ENCODE measurements at places on chromosomes 6 and 20.

GRCh38 chr6:6123803-6124202 lies 117.1 kb upstream of the NRN1 start:
- DNase-seq, result no peak

DNA sequence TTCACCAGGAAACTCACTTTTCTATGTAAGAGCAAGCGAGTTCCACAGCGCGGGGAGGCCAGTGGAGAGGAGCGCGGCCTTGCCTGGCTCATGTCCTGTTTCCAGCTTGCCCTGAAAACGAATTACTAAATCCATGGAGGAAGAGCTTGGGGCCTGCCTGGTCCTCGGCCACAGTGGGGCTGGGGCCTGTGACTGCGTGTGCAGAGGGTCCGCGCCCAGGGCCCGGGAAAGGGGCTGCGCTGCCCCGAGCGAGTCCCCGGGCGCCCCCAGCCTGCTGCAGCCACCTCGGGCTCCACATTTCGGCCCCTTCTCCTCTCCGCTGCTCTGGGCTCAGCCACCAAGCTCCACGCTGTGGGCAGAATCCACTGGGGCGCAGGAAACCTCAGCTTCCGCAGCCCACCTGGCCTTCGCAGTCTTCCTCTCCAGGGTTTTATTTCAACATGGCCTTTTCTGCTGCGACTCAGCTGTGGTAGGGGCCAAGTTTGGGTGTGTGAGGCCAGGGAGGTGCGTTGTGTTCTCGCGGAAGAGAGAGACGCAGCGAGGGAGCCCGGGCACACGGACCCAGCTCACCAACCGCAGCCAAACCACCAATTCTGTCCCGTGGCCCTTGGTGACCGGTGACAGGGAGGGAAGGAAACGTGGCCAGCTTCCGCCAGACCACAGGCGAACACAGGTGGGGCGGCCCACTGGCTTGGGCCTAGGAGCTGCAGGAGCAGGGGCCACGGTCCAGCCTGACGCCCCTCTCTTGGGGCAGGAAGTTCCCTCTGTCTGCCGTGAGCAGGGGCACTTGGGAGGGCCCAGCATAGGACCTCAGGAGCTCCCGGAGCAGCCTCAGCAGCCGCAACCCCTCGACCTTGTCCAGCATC lies 211.4 kb downstream of the ERMARD start:
- DNase-seq, result no peak

- DNase-seq, result no peak
Measured at GRCh38 chr6:34172961-34173775, 27.3 kb upstream of the GRM4 start.

GRCh38 chr20:24674921-24675605 lies 205.6 kb downstream of the SYNDIG1 start:
- no peak for DNase-seq

DNA sequence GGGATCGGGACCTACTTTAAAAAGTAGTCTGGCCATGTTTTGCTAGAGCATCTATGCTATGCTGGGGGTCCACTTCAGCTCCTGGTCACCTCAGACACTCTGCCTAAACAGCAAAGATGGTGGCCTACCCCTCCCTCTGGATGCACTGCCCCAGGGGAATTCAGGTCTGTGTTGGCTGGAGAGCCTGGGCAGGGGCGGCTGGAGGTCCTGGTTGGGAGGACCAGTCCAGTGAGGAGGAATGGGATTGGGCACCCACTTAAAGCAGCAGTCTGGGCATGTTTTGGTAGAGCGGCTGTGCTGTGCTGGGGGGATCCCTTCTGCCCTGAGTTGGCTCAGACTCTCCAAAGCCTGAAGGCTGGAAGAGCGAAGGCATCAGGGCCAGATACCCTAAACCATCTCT lies 23.2 kb upstream of the TCF21 start:
- DNase-seq, result no peak

DNA sequence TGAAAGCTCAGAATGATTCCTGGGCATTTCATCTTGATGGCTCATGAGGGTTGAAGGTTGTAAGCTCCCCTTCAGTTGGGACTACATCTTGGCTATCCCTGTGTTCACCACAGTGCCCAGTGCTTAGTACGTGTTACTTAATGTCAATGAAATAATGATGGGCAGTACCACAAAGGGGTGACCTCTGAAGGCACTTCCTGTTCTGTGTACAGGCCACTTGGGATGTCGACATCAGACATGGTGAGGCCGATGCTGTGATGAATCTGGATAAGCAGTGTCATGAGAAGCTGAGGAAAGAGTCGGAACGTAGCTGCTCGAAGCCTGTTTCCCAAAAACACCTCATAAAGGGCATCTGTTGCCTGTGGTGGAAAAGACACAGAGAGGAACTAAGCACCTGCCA lies 27.6 kb upstream of the RBL1 start:
- no peak for DNase-seq

DNA sequence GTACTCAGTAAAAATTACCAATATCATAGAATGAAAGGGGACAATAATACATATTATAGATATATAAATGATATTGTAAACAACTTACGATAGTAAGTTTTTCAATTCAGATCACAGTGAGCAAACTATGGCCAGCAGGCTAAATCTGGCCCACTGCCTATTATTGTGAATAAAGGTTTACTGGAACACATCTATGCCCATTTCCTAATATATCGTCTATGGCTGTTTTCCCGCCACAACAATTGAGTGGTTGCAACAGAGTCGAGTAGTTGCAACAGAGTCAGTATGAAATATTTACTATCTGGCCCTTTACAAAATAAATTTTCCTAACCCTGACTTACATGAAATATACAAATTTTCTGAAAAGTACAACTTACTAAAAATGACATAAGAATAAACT lies 297.3 kb upstream of the KCNQ5 start:
- DNase-seq, result no peak

GRCh38 chr6:158786645-158787304 lies 32.4 kb downstream of the EZR start:
- no peak for DNase-seq

- no peak for DNase-seq
Measured at GRCh38 chr20:36432096-36432495, 109.2 kb upstream of the MYL9 start.

DNA sequence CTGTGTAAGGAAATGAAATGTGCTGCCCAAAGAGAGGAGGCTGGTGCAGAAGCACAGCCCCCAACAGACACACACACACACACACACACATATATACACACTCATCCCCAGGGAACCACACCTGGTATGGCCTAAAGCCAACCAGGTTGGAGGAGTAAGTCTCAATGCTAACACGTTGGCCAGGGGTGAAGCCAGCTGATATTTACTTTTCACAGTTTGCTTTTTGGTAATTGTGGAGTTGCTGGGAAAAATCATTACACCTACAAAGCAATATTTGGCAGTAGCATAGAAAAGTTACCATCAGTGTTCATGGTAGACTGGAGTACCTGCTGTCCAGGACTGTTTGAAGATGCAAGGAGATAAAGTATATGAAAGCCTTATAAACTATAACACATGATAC lies 50.3 kb upstream of the NAA20 start:
- no peak for DNase-seq

- DNase-seq, result no peak
Measured at GRCh38 chr20:62039738-62040137, 25.9 kb downstream of the TAF4 start.

GRCh38 chr6:159957071-159957673 lies 11.7 kb upstream of the IGF2R start:
- no peak for DNase-seq

- no peak for DNase-seq
Measured at GRCh38 chr6:103273048-103273447, 1586.7 kb downstream of the HACE1 start.

DNA sequence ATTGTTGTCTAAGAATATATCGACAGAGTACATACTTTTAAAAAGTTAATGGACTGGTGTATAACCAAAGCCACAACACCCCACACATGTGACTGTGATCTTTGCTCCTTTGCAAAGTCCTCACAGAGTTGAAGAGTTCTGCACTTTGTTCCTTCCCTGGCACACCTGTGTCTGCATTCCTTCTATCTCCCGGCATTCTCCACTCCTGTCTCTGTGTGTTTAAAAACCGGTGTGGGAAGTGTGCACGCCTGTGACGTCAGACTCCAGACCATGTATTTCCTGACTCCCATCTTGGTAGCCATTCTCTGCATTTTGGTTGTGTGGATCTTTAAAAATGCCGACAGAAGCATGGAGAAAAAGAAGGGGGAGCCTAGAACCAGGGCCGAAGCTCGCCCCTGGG lies at the start of gene IYD:
Gene IYD (plus strand): TSS at position 251 of the 400 bp plus-strand sequence. CDS start 20 bp downstream, at position 271.
- no peak for DNase-seq

- DNase-seq, result no peak
Measured at GRCh38 chr6:79030023-79030422, 48.0 kb downstream of the PHIP start.

GRCh38 chr20:2101057-2101864 lies at the start of gene STK35:
Gene STK35 (plus strand): TSS chr20:2101827. CDS start chr20:2101882, 55 bp downstream.
- no peak for DNase-seq

GRCh38 chr20:41480054-41480770 lies 113.6 kb upstream of the EMILIN3 start:
- DNase-seq, result no peak

- no peak for DNase-seq
Measured at GRCh38 chr6:44809258-44809657, 421.8 kb downstream of the CDC5L start.

- no peak for DNase-seq
Measured at GRCh38 chr20:37943501-37944455, 40.9 kb downstream of the VSTM2L start.

DNA sequence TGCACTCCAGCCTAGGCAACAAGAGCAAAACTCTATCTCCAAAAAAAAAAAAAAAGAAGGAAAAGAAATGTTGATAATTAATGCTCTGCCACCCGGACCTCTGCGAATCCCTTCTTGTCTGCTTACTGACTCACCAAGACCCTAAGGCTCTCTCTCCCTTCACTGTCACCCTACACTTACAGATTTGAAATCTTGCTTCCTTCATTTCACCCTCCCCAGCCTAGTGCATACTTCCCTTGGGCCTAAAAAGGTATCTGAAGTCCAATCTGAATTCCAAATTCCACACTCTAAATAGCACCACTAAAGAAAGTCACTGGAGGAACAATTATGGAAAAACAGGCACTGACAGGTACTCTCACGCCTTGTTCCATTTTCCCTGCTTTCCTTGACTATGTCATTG lies 9.4 kb upstream of the PHF20 start:
- DNase-seq, result no peak

DNA sequence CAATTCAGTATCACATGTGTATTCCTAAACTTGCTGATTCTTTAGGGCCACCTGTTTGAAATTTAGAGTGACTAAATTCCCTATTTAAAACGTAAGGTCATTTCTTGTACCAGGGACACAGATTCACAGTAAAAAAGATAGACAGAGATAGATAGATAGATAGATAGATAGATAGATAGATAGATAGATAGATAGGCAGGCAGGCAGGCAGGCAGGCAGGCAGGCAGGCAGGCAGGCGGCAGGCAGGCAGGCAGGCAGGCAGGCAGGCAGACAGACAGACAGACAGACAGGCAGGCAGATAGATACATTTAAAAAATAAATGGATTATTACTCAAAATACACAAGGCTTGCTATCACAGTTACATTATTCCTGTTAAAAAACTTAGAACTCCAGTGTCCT lies 54.2 kb downstream of the AGPAT4 start:
- no peak for DNase-seq

DNA sequence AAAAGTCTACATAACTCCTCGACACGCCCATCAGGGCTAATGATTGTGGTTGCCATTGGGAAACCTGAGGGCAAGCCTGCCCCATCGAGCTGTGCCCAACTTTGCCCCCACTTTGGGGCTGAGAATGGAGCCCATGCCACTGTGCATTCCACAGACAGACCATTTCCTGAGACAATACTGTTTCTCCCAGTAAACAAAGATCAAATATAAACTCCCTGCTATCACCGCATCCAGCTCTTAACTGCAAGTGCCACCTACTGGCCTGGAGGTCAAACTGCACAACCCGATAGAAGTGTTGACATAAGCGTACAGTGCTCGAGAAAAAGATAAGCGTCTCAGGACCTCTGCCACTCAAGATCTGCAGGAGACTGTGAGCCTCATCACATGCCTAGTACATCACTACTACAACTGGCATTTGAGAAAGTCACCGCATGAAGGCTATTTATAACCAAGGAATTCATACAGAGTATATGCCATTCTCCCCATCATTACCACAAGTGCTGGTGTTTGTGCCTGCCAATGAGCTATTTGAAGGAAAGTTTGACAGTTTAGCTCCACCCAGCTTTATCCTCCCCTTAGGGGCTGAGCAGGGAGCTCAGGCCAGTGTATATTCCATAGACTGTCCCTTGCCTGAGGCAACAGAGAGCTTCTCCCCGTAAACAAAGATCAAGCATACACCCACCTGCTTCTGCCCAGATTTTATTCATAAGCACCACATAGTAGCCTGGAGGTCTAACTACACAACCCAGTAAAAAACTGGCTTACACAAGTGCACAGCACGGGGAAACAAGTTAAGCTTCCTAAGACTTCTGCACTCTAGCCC lies 4.5 kb upstream of the DEFB126 start:
- no peak for DNase-seq

- no peak for DNase-seq
Measured at GRCh38 chr6:15990179-15990578, 138.7 kb upstream of the MYLIP start.

GRCh38 chr6:82484737-82485626 lies 121.4 kb downstream of the TPBG start:
- no peak for DNase-seq

GRCh38 chr20:39596554-39596953 lies 634.4 kb downstream of the DHX35 start:
- no peak for DNase-seq

- no peak for DNase-seq
Measured at GRCh38 chr6:8993111-8993510, 557.8 kb upstream of the SLC35B3 start.

DNA sequence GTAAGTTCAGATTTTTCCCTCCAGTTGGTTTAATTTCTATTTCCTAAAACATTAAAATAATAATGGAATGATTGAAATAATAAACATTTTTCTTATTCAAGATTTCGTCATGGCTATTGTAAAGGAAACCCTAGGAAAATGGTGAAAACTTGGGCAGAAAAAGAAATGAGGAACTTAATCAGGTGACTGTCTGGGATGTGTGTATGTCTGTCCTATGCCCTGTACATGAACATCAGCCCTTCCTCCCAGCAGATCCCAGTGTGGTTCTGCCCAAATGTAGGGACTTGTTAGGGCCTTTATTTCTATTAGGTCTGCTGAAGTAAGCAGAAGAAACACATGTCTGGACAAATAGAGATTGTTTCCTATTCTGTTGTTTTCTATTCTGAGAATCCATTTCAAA lies 13.1 kb downstream of the RIOK1 start:
- no peak for DNase-seq

DNA sequence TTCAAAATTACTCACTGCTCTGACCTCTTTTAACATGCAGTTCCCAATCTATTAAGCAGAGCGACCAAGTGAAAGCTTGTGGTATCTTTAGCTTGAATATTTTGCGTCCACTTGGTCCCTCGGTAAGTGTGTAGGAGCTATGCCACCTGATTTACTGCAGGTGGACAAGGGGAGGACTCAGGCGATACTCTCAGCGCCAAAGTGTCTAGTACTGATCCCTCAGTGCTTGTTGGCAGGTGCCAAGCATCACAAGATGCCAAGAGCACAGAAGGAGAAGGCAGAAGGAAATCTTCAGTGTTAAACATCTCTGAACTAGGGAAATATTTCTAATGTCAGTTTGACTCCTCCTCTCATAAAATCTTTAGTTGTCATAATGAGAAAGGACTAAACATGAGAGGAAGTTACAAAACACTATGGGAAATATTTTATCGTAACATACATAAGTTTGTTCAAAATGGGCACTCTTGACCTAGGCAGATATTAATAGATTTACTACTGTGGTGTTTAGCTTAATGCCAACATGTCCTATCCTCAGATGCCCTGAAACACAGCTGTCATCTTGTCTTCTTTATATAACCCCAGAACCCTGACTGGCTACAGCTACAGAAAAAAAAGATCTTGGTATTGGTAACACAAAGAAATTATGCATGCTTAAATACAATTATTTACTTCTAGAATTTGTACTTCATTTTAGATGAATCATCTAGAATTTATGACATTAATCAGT lies 19.5 kb downstream of the NHLRC1 start:
- no peak for DNase-seq
